ENCODE measurements at places on chromosomes 3 and 15.

DNA sequence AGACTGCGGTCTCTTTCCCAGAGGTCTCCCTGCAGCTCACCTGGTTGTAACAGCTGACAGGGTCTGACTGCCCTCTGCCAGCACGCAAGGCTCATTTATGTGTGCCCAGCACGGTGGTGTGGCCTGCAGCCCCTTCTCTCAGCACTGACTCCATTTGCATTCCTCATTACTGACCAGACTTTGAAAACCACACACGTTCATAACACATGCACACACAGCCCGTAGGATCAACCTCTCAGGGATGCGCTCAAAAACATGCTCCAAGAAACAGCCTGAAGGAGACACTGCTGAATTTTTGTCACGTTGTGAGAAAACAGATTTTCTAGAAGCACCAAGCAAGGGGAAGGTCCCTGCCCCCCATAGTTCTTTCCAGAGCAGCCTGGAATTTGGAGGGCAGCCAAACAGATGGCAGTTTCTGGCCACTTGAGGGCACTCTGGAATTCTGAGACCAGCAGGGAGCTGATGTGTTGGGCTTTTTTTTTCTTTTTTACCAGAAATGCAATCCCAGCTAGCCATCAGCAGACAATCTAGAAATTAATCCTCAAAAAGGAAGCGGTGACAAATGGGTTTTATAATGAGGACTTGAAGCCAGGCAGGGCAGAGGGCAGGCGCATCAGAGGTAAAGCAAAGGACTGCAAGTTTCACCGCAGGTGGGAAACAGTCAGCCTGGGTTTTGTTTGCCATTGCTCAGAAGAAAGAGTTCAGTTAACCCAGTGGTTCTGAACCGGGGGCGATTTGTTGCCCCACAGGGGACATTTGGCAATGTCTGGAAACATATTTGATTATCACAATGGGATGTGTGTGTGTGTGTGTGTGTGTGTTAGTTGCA, 170.5 kb upstream of the PROK2 start:
- no peaks in the 10 kb centered on the region for H3K27me3 ChIP-seq
- H3K4me3 ChIP-seq: no peak overlapping the region
- H3K36me3 ChIP-seq: no peaks in the 10 kb centered on the region
- H3K4me1 ChIP-seq: peaks cover 11% of the 10 kb centered on the region

GRCh38 chr3:160376681-160377080, 22.3 kb downstream of the IFT80 start:
- peaks cover 7% of the 10 kb centered on the region for H3K4me1 ChIP-seq
- H3K27ac ChIP-seq: no peak overlapping the region
- no peak for DNase-seq
- no peaks in the 10 kb centered on the region for H3K27me3 ChIP-seq
- peaks cover 6% of the 10 kb centered on the region for H3K36me3 ChIP-seq

- peaks cover 6% of the 10 kb centered on the region for H3K4me1 ChIP-seq
- H3K4me3 ChIP-seq: no peak overlapping the region
- H3K27me3 ChIP-seq: no peaks in the 10 kb centered on the region
- no peaks in the 10 kb centered on the region for H3K36me3 ChIP-seq
- DNase-seq: no peak
Observed at GRCh38 chr3:89227218-89227617, 119.8 kb downstream of the EPHA3 start.

- no peaks in the 10 kb centered on the region for H3K4me1 ChIP-seq
- H3K27ac ChIP-seq: no peak overlapping the region
- no peaks in the 10 kb centered on the region for H3K36me3 ChIP-seq
- no peaks in the 10 kb centered on the region for H3K27me3 ChIP-seq
Observed at GRCh38 chr3:110362751-110363150, 708.9 kb upstream of the NECTIN3 start.

- H3K27ac ChIP-seq: no peak overlapping the region
- H3K4me1 ChIP-seq: no peaks in the 10 kb centered on the region
- no peaks in the 10 kb centered on the region for H3K36me3 ChIP-seq
- H3K4me3 ChIP-seq: no peak overlapping the region
- no peaks in the 10 kb centered on the region for H3K27me3 ChIP-seq
Observed at GRCh38 chr15:51931638-51932037, 39.9 kb downstream of the LEO1 start.

GRCh38 chr3:86867982-86868381, 123.0 kb downstream of the VGLL3 start:
- no peak overlapping the region for H3K27ac ChIP-seq
- H3K27me3 ChIP-seq: no peaks in the 10 kb centered on the region
- H3K4me3 ChIP-seq: no peak overlapping the region
- DNase-seq: no peak

DNA sequence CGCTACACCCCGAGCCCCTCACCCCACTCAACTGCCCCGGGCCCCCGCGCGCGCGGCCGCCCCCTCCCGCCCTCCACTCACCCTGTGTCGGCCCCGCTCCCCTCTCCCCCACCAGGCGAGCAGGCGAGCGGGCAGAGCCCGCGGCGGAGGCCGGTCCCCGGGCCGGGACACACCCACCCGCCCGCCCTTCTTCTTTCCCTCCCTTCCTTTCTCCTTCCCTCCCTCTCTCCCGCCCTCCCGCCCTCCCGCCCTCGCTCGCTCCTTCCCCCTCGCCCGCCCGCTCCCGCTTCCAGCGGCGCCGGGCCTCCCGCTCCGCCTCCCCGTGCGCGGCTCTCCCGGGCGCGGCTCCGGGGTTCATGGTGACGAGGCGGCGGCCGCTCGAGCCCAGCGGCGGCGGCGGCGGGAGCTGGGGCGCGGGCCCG, at the start of gene CTDSPL:
TSS of gene CTDSPL (plus strand) at position 261 of the 422 bp plus-strand sequence. CDS start 320 bp downstream, outside the sequence.
- H3K27ac ChIP-seq: peak within 1 kb of the TSS; percentile 86
- no peaks in the 10 kb centered on the region for H3K27me3 ChIP-seq
- no peak for DNase-seq
- no peaks in the 10 kb centered on the region for H3K36me3 ChIP-seq
- H3K4me3 ChIP-seq: peak within 1 kb of the TSS; percentile 90

- no peaks in the 10 kb centered on the region for H3K27me3 ChIP-seq
- no peaks in the 10 kb centered on the region for H3K36me3 ChIP-seq
- H3K4me1 ChIP-seq: peaks cover 48% of the 10 kb centered on the region
- DNase-seq: no peak
- no peak overlapping the region for H3K4me3 ChIP-seq
Observed at GRCh38 chr3:45054196-45054857, 28.2 kb downstream of the CLEC3B start.

GRCh38 chr3:155805802-155806618, at the start of gene C3orf33:
Gene C3orf33, minus strand, starts transcription at chr3:155806278. Its CDS starts 26 bp downstream, at chr3:155806252.
- peak within 1 kb of the TSS; percentile 79 for H3K27ac ChIP-seq
- DNase-seq: peak; percentile 8
- peak within 1 kb of the TSS; percentile 96 for H3K4me3 ChIP-seq
- no peaks in the 10 kb centered on the region for H3K27me3 ChIP-seq

GRCh38 chr3:39349080-39349479, 19.6 kb downstream of the CCR8 start:
- no peak overlapping the region for H3K27ac ChIP-seq
- H3K4me1 ChIP-seq: no peaks in the 10 kb centered on the region
- no peaks in the 10 kb centered on the region for H3K27me3 ChIP-seq
- DNase-seq: no peak
- no peak overlapping the region for H3K4me3 ChIP-seq

- H3K4me1 ChIP-seq: no peaks in the 10 kb centered on the region
- H3K27ac ChIP-seq: no peak overlapping the region
- no peaks in the 10 kb centered on the region for H3K36me3 ChIP-seq
- no peak for DNase-seq
- no peaks in the 10 kb centered on the region for H3K27me3 ChIP-seq
Observed at GRCh38 chr15:56782306-56782705, 49.0 kb upstream of the ZNF280D start.

DNA sequence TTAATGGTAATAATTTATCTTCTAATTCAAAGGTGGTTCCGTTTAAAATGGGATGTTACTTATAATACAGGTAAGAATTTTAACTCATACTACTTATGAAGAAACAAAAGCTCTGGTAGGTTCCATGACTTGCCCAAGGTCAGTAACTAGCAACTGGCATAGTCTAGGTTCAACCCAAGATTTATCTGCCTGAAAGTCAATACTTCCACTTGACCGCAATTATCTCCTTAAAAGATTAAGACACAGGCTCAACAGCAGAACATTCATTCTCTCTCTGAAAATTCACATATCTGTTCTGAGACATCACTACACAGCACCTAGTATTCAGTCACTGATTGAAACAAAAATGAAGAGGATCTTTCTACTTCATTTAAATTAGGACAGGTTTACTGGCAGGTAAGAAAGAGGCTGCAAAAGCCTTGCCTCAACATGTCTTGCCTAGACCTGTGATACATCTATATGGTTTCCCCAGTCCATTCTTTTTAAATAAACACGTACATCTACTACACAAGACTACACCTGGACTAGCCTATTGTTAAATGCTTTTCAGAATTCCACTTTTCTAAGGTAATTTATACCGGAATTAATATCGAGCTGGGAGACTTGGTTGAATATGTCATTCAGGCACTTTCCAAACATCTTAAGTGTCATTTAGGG, 1.2 kb downstream of the CSNK1G1 start:
- DNase-seq: no peak
- H3K27me3 ChIP-seq: no peaks in the 10 kb centered on the region
- no peaks in the 10 kb centered on the region for H3K36me3 ChIP-seq
- H3K27ac ChIP-seq: no peak overlapping the region
- peaks cover 15% of the 10 kb centered on the region for H3K4me1 ChIP-seq

DNA sequence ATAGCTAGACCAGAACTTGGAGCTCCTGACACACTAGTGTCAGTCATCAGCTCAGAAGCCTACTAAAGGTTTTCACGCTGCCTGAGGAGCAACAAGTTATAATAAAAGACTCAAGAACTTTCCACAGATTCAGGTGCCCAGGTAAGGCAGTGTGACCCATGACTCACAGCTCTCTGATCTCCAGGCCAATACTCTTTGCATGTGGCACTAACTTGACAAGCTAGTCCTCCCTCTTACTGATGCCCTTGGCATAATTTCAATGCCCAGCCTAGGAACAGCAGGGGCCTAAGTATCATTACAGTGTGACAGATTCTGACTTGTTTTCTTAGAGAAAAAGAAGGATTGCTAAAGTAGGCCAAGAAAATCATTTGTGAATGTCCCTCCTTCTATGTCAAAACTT, 38.4 kb downstream of the MEIS2 start:
- peaks cover 26% of the 10 kb centered on the region for H3K4me1 ChIP-seq
- no peak overlapping the region for H3K27ac ChIP-seq
- no peaks in the 10 kb centered on the region for H3K36me3 ChIP-seq
- DNase-seq: no peak

DNA sequence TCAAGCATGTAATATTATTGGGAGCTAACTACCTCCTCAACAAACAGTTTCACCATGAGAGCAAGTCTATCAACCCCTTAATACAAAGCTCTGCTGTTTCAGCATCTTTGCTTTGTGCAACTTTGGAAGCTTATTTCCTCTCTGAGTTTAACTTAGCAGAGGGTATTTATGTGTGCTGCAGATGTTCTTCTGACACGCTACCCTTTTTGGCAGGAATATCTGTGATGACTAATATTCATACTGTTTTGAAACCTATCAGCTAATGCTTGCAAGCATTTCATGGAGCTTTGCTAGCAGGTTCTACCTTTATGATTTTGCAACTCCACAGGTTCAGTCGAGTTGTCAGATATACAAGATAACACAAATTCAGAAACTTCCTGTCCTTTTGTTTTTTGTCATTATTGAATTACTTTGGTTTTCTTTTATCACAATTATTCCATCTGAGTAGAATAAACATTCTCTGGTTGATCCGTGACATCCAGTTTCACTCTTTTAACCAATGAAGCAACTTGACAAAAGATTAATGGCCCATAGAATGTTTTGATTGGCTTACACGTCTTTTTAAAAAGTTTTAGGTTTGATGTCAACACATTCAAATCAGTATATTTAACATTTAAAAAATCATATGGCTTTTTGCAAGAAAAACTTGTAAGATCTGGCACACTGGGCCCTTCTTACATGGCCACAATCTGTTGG, 1.7 kb upstream of the SLC9A9 start:
- H3K4me1 ChIP-seq: peaks cover 21% of the 10 kb centered on the region
- H3K4me3 ChIP-seq: no peak overlapping the region
- no peaks in the 10 kb centered on the region for H3K36me3 ChIP-seq

DNA sequence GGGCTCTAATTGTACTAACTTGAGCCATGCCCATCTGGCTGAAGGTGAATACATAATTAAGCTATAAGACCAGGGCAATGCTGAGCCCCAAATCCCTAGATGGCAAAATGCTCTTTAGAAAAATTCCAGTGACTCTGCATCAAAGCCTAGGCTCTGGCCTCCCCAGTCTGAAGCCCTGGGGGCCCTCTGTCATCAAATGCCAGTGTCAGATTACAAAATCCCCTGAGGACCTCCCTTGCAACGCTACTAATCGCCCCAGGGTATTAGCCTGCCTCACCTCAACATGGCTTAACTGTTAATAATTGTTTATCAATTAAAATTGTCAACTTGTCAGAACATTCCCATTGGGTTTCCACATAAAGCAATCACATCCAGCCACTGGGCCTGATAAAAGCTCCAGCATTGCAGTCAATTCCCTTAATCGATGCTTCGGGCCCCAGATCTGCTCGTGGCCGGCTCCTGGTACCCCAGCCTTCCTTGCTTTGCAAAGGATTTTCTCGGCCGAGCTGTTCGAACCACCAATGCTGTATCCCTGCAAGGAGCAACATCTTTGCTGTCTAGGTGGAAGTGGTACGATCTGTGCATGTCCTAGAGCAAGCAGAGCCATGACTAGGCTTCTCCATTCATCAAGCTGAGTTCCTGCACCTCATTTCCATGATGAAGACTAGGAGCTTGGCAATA, 151.7 kb downstream of the MEGF11 start:
- no peak for DNase-seq
- peaks cover 12% of the 10 kb centered on the region for H3K4me1 ChIP-seq

Data from thoracic aorta (tissue), 2 donors.